ENCODE measurements at places on chromosomes 7 and 10.

DNA sequence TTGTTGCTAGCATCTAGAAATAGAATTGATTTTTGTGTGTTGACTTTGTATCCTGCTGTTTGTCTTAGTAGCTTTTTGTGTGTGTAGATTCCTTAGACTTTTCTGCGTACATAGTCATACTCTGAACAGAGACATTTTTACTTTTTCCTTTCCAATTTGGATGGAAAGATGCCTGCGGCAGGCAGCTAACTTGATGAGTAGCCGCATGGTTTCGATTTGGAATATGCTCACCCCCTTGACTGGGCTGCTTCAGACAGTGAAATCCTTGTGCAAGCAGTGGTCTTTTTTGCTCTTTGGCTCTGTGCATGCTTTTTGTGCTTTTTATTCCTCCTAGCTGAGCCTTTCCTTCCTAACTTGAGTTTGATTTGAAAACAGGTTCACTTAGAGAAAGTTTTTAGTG is 71.8 kb downstream of the HHEX start:
- DNase-seq, result no peak

- no peak for DNase-seq
Observed at GRCh38 chr7:76133164-76133775, 68.4 kb upstream of the SRRM3 start.

- DNase-seq, result no peak
Observed at GRCh38 chr10:104234934-104235333, 2.8 kb upstream of the CFAP43 start.

GRCh38 chr10:31599626-31600504 is 280.8 kb downstream of the ZEB1 start:
- no peak for DNase-seq

DNA sequence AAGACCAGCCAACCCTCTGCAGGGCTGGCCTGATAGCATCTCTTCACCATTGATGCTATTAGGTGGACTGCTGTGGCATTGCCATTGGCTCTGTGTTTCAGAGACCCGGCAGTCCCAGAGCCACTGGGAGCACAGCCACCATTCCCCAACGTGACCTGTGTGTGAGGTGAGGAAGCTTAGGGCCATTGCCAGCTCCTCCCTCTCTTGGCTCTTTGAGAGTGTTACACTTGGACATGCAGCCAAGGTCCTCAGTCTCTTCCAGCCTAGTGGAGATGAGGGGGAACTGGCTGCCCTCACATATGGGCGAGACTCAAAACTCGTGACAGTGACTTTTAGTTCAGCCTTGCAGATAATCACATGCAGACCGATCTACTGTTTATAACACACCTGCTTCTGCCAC is 39.3 kb upstream of the HMX3 start:
- DNase-seq, result no peak

DNA sequence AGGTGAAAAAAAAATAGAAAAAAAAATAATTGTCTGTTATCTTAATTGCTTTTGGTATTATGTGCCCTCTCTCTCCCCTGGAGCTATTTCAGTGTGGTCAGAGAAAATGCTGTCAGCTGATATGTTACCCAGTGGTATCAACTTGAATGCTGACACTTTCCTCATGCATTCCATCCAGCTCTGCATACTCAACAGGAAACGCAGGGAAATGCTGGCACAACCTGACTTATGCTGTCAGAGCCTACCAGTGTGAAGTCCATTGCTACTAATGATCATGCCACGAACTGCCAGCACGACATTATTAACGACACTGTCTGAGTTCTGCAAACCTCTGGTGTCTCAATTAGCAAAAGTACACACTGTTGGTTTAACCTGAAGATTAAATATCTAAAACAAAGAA is 182.8 kb downstream of the ZWINT start:
- DNase-seq, result no peak

DNA sequence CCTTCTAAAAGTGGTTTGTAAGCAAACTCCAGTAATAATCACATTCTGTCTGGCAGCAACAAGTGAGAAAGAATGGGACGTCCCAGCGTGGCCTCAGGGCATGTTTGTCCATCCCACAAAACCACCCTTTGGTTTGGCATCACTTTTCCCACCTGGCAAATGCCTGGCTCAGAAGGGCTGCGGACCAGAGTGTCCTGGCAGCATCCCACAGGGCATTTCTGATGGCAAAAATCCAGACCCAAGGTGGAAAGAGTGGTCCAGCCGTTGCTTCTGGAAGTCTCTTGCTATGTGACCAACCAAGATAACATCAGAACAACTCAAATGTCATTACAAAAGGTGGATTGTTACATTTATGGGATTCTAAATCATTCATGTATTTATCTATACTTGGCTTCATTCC is 174.4 kb downstream of the CREB5 start:
- DNase-seq, result no peak

GRCh38 chr7:140330128-140330527 is 68.2 kb downstream of the SLC37A3 start:
- DNase-seq, result no peak

All from activated gamma-delta T cell treated with Interleukin-2 at 50 U/mL for 16 hours (primary cell).